Activated T-helper 9 cell treated with anti-CD3 and anti-CD28 coated beads, Interleukin-2, amount 50 U/mL, for 16 hours (primary cell): ENCODE measurements at places on chromosomes 7 and 10.

- DNase-seq = no peak
Observed at GRCh38 chr7:44068054-44068453, 2.7 kb upstream of the PGAM2 start.

GRCh38 chr7:55387062-55387965, 22.2 kb downstream of the LANCL2 start:
- DNase-seq = no peak

- DNase-seq = no peak
Observed at GRCh38 chr10:17220652-17221100, 7.4 kb upstream of the VIM start.

DNA sequence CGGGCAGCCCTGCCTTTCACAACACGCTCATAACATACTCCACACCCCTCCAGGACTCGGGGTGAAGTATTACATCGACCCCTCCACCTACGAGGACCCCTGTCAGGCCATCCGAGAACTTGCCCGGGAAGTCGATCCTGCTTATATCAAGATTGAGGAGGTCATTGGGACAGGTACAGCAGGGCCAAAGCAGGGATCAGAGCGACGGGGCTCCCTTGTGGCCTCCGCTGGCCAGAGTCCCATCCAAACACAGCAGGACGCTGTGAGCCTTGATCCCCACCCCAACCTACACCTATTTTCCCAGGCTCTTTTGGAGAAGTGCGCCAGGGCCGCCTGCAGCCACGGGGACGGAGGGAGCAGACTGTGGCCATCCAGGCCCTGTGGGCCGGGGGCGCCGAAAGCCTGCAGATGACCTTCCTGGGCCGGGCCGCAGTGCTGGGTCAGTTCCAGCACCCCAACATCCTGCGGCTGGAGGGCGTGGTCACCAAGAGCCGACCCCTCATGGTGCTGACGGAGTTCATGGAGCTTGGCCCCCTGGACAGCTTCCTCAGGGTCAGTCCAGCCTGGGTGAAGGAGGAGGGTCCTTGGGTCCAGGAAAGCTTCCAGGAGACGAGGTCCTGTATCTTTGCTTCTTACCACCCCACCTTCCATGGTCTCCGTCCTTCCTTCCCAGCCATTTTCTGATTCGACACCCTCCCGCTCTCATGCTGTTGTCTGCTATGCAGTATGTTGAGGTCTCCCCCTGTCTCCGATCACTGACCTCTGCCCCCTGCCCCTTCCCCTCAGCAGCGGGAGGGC, 13.5 kb downstream of the EPHB6 start:
- DNase-seq = no peak

DNA sequence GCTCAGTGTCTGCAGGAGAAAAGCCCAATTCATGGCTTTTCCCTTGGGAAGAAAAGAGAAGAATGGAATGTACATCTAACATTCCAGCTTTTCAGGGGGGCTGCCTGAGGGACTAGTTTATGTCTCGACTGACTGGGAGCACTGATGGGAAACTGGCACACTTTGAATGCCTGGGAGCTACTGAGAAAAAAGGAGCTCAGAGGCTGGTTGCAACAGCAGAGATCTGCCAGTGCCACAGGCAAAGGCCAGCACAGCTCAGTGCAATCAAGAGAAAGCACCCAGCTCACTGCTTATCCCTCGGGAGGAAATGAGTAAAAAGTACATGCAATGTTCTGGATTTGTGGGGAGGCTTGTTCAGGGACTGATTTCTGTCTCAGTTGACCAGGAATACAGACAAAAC, 226.2 kb downstream of the COBL start:
- no peak for DNase-seq

DNA sequence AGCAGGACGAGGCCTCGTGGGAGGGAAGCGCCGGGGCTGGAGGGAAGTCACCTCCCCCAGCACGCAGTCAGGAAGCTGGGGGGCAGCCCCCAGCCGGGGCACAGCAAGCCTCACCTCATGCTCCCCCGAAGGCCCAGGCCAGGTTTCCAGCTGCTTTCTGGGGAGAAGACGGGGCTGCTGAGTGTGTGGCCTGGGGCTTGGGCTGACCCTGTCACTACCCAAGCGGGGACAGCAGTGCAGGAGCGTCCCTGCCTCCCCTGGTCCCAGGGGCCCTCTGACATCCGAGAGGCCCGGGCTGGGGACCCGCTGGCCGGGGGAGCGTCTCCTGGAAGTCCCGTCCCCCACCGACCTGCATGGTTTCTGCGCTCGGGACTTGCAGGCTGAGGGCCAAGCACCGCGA, 19.7 kb upstream of the NKX6-2 start:
- DNase-seq = no peak

- no peak for DNase-seq
Observed at GRCh38 chr10:70426823-70427222, 14.7 kb downstream of the NODAL start.

DNA sequence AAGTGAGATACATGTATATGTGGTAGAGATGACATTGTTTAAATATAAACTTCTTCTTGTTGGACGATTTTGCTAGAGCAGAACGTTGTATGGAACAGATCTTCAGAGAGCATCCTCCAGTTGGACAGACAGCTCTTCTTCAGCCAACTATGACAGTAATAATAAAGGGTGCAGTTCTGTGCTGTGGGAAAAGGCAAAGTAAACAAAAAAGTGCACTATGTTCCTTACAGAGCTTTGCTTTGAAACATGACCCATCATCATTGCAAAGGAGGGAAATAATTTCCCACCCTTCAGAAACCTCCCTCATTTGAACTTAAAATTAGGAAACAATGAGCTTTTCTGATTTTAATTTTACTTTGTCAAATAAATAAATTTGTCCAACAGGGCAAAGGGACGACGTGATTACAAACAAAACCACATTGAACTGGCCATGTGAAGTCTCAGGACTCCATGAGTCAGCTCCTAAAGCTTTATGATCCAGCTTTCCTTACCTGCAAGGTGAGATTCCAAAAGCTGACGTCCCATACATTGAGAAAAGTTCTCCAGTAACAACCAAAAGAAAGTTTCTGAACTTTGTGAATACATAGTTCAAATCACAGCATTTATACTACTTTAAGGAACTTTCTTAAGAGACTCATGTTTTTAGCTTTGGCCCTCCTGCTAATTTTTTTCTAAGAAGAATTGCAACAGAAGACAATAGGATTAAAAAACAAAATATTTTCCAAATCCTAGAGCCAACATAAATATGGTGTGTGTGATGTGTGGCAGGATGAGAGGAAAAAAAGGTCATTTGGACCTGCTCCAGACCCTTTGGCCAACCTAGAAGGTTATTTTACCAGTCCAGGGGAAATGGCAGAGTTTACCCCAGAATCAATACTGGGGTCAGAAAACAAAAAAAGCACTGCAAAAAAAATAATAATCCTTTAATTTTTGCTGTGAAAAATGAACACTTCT, 565.4 kb upstream of the NRP1 start:
- no peak for DNase-seq

GRCh38 chr7:29319719-29320521, 125.3 kb downstream of the CHN2 start:
- DNase-seq = no peak

DNA sequence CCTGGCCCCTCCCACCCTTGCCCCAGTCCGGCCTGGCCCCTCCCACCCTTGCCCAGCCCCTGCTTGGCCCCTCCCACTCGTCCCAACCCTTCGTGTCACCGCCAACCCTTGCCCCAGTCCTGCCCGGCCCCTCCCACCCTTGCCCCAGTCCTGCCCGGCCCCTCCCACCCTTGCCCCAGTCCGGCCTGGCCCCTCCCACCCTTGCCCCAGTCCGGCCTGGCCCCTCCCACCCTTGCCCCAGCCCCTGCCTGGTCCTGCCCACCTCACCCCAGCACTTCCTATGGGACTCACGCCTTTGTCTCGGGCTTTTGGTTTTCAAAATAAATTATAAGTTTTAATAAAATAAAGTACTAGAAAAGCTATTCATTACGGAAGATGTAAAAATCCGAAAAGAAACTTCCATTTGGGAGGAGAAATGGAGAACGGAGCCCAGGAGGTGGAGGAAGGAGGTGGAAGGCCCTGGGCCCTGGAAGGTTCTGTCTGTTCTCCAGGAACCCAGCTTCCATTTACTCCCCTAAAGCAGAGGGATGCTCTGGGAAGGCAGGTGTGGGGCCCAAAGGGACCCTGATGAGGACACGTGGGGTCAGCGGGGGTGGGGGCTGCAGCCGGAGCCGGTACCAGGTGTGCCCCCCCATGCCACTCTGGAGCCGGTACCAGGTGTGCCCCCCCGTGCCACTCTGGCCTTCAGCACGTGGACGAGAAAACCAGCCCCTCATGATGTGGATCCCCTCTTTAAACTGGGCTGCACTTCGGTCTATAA, 52.2 kb downstream of the PWWP2B start:
- DNase-seq = no peak

GRCh38 chr10:53619671-53620070, 847.1 kb upstream of the MBL2 start:
- no peak for DNase-seq

GRCh38 chr10:55426138-55426537, 625.1 kb upstream of the PCDH15 start:
- DNase-seq = no peak

DNA sequence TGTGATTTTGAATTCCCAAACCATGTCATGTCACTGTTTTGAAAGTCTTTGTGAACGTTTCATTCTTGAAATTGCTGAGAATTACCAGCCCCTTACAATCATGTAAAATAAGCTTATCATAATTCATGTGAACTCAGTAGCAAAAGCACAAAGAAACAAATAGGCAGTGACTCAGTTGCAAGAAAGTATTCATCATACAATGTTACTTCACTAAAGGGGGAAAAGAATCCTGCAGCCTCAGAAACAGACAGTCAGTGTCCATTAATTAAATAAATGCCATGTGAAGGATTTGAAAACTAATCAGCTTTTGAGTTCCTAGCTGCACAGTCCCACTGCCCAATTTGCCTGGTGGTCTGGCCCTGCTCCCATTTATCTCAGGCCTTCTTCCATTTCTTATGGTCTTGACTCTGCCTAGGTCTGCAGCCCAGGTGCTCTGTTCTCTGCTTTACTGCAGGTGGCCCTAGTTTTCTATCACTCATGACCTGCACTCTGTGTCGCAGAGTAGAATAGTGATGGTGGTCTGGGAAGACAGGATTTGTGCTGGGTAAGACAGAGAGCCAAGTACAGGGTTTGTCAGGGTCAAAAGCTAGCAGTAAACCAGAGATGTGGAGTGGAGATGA, 99.7 kb downstream of the PLCE1 start:
- no peak for DNase-seq

GRCh38 chr7:43771128-43771527, 12.6 kb downstream of the BLVRA start:
- DNase-seq = no peak

GRCh38 chr7:69612981-69613380, 14.7 kb downstream of the AUTS2 start:
- DNase-seq = no peak

DNA sequence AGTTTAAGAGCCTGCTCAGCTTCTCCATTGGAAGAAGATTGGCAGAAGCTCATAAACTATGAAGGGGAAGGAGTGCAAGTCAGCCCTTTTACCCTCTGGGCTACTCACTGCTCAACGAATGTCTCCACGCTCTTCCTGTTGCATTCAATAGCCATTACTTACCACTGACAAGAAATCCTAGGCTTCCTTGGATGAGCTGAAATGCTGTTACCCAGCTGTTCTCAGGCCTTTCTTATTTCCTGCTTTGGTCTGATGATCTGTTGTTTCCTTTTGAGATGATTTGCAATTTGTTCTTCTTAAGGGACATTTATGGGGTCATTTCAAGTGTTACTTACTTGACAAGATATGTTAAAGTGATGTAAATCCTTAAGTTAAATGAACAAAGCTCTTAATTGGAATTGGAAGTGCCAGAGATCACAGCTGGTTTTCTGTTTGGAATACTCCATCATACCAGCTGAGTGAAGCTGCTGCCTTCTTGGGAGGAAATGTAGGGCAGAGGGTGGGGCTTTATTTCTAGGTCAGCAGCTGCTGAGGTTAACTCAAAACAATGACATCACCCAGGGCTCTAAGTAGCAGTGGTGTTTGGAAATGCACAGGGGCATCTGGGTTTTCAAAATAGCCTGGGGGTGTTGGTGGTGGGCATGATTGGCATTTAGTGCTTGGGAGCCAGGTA, 170.0 kb downstream of the PRKCQ start:
- peak; percentile 14 for DNase-seq

- no peak for DNase-seq
Observed at GRCh38 chr10:131821378-131822012, 79.3 kb upstream of the PPP2R2D start.

- DNase-seq = no peak
Observed at GRCh38 chr7:110541962-110542361, 549.0 kb upstream of the LRRN3 start.

DNA sequence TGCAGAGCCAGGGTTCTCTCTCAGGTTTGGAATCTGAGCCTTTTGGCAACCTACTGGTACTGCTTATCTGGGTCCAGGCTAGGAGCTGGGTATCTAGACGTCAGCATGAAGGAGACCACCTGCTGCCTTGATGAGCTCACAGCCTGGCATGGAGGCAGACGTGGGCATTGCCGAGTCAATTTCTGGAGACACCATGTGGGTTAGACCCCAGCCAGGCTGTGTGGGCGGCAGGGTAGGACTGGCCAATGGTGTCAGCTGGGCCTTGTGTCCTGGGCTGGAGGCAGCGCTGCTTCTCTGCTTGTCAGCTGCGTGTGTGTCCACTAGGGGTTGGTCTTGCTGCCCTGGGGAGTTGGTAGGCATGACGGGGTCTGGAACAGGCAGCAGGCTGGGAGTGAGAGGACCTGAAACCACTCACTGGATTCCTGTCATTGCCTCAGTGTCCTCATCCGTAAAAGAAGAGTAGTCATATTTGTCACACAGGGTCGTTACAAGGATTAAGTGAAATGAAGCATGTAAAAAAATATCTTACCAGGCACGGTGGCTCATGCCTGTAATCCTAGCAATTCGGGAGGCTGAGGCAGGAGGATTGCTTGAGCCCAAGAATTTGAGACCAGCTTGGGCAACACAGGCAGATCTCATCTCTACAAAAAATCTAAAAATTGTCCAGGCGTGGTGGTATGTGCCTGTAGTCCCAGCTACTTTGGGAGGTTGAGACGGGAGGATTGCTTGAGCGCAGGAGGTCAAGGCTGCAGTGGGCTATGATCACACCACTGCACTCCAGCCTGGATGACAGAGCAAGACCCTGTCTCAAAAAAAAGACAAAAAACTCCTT, 31.7 kb upstream of the ANKRD2 start:
- no peak for DNase-seq

- DNase-seq = no peak
Observed at GRCh38 chr7:29199776-29200175, 5.2 kb downstream of the CHN2 start.

DNA sequence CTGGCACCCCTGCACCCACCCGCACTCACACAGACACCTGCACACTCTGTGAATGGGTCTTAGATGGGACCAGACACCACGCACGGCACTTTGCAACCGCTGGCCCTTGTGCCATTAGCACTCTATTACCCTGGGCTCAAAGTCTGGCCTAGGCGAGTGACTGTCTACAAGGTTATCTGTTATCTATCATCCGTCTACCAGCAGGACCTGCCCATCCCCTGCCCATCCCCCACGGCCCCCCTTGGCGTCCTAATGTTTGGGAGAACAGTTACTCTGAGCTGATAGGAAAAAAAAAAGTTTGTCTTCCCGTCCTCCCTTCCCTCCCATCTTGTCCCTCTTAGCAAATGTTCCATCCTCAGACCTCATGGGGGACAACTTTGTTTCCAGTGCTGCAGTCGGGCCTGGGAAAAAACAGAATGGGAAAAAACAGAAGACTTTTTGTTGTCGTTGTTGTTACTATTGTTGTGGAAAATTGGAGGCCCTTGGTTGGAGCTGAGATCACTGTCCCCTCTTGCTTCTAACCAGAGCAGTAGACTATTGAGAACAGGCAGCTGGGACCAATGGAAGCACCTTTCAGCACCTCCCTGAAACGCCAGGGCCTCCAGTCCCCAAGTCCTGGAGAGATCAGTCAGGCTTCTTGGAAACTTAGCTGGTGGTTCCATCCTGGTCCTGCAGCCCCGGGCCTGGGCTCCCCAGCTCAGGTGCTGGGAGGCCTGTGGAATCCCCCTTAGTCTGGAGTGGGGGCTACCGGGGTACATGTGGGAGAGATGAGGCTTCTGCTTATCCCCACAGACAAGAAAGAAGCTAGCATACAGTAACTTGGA, 12.2 kb downstream of the UNCX start:
- no peak for DNase-seq
